ENCODE measurements at places on chromosomes 3 and 15.
A peak's percentile ranks its signal among the peaks of the same experiment; 100 is the strongest.

DNA sequence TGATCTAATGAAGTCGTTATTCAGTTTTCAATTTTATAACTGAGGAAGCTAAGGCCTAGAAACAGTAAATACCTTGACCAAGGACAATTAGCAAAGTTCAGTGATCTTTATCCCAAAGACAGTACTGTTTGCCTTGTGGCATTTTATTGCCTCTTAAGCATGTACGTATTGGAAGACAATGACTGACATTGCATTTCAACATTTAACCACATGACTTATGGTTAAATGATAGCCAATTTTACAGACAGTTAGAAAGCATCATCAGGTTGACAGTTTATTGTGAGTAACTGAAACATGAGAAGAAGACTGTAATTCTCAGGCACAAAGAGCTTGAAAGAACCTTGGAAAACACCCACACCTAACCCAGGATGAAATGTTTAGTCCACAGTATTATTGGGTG lies 390.8 kb upstream of the ZNF385D start:
- no peak for DNase-seq

- no peak for DNase-seq
Observed at GRCh38 chr15:77607111-77607893, 25.4 kb downstream of the LINGO1 start.

- no peak for DNase-seq
Observed at GRCh38 chr15:63933522-63933921, 99.8 kb upstream of the HERC1 start.

DNA sequence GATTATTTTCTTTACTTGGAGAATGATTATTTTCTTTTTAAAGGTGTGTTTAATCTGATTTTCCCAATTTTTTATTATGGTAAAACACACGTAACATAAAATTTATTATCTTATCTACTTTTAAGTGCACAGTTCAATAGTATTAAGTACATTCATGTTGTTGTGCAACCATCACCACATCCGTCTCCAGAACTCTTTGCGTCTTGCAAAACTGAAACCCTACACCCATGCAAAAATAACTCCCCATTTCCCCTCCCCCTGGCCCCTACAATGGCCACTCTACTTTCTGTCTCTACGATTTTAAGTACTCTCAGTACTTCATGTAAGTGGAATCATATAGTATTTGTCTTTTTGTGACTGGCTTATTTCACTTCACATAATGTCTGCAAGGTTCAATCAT lies 230.7 kb downstream of the SATB1 start:
- no peak for DNase-seq

DNA sequence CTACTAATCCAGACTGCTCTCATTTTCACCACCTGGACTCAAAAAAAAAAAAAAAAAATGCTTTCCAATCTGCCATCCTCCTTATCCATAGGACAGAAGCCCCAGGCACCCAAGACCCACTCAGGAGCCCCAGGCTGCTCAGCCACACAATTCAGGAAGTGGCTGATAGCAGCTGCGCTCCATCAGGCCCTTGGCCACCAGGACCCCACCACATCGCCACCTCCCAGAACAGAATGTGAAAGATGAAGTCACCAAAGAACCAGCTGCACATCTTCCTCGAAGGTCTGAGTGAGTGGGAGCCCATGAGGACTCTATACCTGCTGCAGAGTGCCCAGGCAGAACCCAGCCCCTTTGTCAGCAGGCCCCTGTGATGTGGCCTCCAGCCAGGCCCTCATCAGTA lies 19.5 kb downstream of the POC1A start:
- DNase-seq: no peak

DNA sequence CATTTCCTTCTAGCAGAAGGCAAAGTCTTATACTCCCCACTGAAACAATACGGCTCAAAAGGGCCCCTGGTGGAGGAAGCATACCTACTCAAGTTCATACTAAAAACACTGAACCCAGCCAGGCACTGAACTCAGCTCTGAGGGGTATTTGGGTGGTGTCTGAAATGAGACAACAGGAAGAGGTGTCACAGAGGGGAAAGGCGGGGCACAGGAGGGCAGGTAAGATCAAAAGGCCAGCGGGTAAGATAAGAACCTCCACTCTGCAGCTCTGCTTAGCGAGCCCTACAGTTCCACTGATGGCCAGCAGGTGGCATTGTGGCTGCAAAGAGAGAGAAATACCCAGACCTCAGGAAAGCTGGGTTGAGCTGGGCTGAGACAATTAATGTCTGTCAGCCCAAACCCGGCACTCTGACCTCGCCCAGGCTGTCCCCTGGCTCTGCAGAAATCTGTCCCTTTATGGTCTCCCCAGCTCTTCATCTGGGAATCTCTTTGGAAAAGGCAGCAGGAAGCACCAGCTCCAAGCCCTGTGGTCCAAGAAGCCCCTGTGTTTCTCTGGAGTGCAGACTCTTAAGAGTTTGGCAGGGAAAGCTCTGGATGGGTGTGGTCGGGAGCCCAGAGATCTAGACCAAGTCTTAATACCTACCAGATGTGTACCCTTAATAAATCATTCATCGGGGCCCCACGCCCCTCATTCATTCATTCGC lies 8.4 kb downstream of the MFGE8 start:
- peak; percentile 46 for DNase-seq

DNA sequence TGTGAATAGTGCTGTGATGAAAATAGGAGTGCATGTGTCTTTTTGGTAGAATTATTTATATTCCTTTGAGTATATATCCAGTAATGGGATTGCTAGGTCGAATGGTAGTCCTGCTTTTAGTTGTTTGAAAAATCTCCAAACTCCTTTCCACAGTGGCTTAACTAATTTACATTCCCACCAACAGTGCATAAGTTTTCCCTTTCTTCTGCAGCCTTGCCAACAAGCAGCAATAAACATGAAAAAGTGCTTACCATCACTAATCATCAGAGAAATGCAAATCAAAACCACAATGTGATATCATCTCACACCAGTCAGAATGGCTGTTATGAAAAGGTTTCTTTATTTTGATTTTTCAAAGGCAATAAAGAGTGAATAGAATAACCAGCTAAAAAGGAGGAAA lies 1105.9 kb downstream of the NAALADL2 start:
- peak; percentile 41 for DNase-seq

- DNase-seq: no peak
Observed at GRCh38 chr3:85838921-85839320, 880.1 kb downstream of the CADM2 start.

DNA sequence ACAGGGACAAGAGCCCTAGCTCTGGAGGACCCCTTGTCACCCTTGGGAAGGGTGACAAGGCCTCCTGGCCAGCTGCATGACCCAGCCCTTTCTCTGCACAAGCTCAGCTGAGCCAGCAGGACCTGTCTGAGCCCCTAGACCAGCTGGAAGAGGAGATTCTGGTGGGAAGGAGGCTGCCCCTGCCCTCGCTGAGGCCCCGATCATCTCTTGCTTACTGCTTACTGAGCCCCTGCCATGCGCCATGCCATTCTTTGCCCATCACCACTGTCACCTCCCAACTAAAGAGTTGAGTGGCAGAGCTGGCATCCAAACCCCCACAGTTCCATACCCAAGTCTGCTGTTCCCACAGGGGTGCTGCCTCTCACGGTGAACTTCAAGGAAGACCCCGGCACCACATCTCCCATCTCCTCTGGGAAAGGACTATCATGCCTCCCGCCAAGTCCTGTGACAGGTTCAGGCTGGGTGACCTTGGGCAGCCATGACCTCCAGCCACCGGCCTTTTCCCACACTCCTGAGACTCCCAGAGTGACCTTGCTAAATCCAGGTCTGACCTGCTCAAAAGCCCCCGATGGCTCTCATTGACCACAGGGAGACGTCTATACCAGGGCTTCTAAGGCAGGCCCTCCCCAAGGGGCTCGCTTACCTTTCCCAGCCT lies 34.0 kb downstream of the ACSBG1 start:
- no peak for DNase-seq

DNA sequence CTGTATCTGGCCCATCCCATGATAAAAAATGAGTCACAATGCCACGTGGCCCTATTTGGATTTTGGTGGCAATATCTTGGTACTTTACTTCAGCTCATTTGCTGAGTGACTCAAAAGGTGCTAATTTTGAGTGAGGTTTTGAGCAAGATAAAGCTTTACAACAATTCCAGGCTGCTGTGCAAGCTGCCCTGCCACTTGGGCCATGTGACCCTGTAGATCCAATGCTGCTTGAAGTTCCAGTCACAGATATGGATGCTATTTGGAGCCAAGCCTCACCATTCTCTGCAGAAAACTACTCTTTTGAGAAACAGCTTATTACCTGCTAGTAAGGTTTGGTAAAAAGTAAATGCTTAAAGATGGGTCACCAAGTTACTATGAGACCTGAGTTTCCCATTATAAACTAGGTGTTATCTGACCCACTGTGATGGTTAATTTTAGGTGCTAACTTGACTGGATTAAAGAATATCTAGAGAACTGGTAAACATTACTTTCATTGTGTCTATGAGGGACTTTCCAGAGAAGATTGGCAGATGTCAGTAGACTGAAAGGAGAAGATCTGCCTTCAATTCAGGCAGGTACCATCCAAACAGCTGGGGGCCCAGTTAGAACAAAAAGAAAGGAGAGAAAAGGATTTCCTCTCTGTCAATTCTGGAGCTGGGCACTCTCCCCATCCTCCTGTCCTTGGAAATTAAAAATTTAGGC lies 1083.9 kb downstream of the DIPK2A start:
- DNase-seq: no peak

DNA sequence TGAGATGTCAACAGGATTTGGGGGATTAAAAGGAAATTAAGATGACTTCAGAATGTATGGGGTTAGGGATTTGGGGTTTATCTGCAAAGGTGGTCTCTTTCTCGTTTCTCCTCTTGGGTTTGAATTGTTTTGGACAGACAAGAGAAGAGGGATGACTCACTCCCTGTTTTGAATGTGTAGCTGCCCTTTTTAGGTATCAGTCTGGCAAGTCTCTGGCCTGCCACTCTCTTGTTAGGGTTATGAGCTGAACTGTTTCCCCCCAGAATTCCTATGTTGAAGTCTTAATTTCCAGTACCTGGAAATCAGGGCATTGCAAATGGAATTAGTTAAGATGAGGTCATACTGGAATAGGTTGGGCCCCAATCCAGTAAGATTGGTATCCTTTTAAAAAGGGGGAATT lies 291.7 kb downstream of the MEX3B start:
- no peak for DNase-seq

GRCh38 chr3:187976365-187976900 lies 177.5 kb upstream of the LPP start:
- no peak for DNase-seq

GRCh38 chr15:29708519-29708918 lies 113.7 kb downstream of the TJP1 start:
- no peak for DNase-seq

GRCh38 chr15:72873379-72874233 lies 90.0 kb upstream of the ADPGK start:
- DNase-seq: no peak

DNA sequence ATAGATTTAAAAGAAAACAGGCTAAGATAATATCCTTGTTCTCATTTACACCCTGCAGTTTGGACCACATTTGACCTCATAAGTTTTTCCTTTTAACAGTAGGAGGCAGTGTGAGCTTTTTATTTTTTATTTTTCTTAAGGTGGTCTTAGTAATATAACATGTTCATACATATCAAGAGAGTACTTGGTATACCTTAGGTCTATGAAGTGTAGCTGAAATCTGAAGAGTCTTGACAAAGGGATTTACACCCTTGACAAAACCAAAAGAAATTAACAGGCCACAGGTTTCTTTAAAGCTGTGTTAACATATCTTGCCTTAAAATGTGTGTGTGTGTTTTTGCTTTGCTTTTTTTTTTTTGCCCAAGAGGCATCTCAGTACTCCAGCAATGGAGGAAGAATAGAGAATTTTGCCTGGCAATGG lies 3.2 kb downstream of the RAP2B start:
- DNase-seq: no peak

GRCh38 chr3:41746215-41746614 lies 215.7 kb downstream of the ULK4 start:
- no peak for DNase-seq

DNA sequence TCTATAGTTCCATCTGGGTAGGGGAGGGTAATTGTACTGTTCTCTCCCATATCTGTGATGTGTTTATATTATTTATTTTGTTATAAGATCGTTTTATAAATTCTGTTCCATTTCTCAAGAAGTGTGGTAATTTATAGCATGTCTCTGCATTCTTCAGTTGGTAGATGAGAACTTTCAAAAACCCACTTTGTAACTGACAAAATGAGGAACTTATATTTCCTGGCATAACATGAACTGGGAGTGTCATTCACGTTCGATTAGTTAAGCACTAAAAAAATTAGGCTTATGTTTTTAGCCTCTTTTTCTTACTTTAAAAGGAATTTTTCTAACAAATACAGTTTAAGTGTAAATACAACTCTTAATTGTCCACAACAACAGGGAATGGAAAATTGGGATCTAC lies 230.8 kb downstream of the CGGBP1 start:
- DNase-seq: no peak

GRCh38 chr3:148332509-148332908 lies 365.2 kb upstream of the AGTR1 start:
- DNase-seq: no peak

DNA sequence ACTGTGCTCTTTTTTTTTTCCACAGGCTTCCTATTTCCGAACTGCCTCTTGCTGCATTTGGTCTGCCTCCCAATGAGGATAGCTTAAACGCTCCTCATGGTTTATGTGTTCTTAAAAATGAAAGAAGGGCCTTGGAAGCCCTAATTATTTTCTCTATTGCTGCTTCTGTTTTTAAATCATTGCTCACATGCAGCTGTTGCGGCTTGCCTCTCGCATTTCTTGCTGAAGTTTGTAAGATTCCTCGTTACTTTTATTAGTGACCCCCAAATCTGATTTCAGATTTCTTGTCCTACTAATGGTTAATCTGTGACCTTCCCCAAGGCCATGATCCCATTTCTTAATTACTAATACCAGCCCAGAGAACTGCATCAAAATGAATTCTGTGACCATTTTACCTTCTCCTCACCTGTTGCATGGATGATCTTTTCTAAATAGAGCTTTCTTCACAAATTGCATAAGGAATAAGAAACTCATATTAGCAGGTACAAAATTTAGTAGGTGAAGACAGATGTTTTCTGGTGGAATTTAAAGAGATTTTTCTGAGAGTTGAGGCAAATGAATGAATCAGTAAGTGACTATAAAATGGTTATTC lies 1.8 kb downstream of the UBE2E1 start:
- no peak for DNase-seq

- no peak for DNase-seq
Observed at GRCh38 chr15:45521596-45522327, 793 bp downstream of the SLC30A4 start.

Measured in NCI-H1048 (cell line).